ENCODE measurements at places on chromosomes 13 and 19. TPM values are rescaled to one million over a fixed set of nuclear protein-coding genes. Genes with fewer than 3 reads are reported as not detected.

PHF11 gene
- total RNA-seq, result 51.1 TPM

P2RY11 gene
- total RNA-seq, result 4.5 TPM

ZNF578 gene
- total RNA-seq, result 4.7 TPM

LRRC4B gene
- total RNA-seq, result 5.3 TPM

GNG7 gene
- total RNA-seq, result 2.3 TPM

CNMD gene
- total RNA-seq, result not detected

FPR3 gene
- 18.0 TPM for total RNA-seq

MED4 gene
- 13.3 TPM for total RNA-seq

GRCh38 chr19:42942187-42942789 is 5.3 kb upstream of the PSG7 start:
- no peaks in the 10 kb centered on the region for H3K4me1 ChIP-seq
- no peak overlapping the region for H3K27ac ChIP-seq
- H3K4me3 ChIP-seq, result no peak overlapping the region
- DNase-seq, result no peak
- H3K27me3 ChIP-seq, result no peaks in the 10 kb centered on the region

- H3K4me1 ChIP-seq, result no peaks in the 10 kb centered on the region
- no peaks in the 10 kb centered on the region for H3K36me3 ChIP-seq
- no peak overlapping the region for H3K4me3 ChIP-seq
- no peak overlapping the region for H3K27ac ChIP-seq
- no peaks in the 10 kb centered on the region for H3K27me3 ChIP-seq
These were observed 156.5 kb upstream of the SLC10A2 start for GRCh38 chr13:103222683-103223082.

- no peak overlapping the region for H3K27ac ChIP-seq
- no peaks in the 10 kb centered on the region for H3K4me1 ChIP-seq
- no peak overlapping the region for H3K4me3 ChIP-seq
- no peaks in the 10 kb centered on the region for H3K36me3 ChIP-seq
These were observed 289.2 kb downstream of the FGF9 start for GRCh38 chr13:21960108-21960507.

- peaks cover 3% of the 10 kb centered on the region for H3K4me1 ChIP-seq
- H3K27me3 ChIP-seq, result no peaks in the 10 kb centered on the region
- H3K27ac ChIP-seq, result no peak overlapping the region
- no peaks in the 10 kb centered on the region for H3K36me3 ChIP-seq
- H3K4me3 ChIP-seq, result no peak overlapping the region
- peak; percentile 6 for DNase-seq
These were observed 180.9 kb downstream of the PCCA start for GRCh38 chr13:100269837-100270236.

DNA sequence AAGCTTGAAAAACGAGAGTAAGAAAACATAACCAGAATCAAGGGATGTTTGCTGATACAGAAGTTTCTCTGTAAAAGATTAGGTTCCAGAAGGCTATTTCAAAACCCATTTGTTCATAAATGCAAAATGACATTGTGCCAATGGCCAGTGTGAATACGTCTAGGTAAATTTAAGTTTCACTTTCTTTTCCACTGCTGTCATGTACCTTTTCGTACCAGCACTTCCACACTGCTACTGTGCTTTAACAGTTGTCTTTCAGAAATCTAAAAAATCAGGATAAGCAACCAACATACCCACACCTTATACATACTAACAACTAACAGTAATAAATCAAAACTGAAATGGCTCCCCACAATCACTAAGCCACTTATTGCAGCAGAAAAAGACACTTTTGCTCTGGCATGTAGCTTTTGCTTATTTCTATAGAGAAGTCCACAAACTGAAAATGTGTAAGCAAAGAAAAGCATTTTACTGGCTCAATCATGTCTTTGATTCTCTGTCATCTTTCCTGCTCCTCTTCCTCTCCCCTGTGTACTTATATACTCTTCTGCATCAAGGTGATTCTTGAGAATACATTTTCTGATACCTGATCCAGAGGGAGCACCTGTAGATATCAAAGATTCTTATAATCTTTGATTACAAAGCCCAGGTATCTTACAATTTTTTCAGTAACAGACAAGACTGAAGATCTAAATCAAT is 34.3 kb downstream of the ELF1 start:
- no peaks in the 10 kb centered on the region for H3K36me3 ChIP-seq
- no peak for DNase-seq
- peaks cover 60% of the 10 kb centered on the region for H3K4me1 ChIP-seq

GRCh38 chr19:17255150-17255621 is 9.4 kb downstream of the USHBP1 start:
- H3K4me3 ChIP-seq, result no peak overlapping the region
- no peaks in the 10 kb centered on the region for H3K4me1 ChIP-seq
- no peaks in the 10 kb centered on the region for H3K36me3 ChIP-seq
- no peak overlapping the region for H3K27ac ChIP-seq
- no peak for DNase-seq

GRCh38 chr13:71773531-71773930 is 93.5 kb downstream of the DACH1 start:
- H3K4me1 ChIP-seq, result no peaks in the 10 kb centered on the region
- H3K4me3 ChIP-seq, result no peak overlapping the region
- no peaks in the 10 kb centered on the region for H3K36me3 ChIP-seq
- no peaks in the 10 kb centered on the region for H3K27me3 ChIP-seq
- no peak for DNase-seq
- H3K27ac ChIP-seq, result no peak overlapping the region

DNA sequence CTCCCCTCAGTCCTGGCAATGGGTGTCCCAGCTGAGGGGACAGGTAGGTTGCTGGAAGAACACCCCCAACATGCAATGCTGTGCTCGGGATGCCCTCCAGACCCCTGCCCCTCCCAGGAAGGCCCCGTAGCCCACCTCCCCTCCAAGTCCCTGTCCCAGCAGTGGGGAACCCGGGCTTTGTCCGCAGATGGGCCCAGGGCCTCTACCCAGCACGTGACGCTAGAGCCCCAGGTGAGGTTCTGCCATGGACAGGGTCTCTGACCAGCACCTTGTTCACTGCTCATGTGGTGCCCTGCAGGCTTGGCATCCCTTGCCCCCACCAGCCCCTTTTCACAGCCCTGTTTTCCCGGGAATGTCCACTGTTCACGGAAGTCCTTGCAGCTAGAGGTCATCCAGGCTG is 220.0 kb upstream of the SGCG start:
- no peaks in the 10 kb centered on the region for H3K36me3 ChIP-seq
- DNase-seq, result no peak
- H3K4me3 ChIP-seq, result no peak overlapping the region
- H3K27me3 ChIP-seq, result no peaks in the 10 kb centered on the region

- DNase-seq, result no peak
- H3K4me1 ChIP-seq, result no peaks in the 10 kb centered on the region
- no peaks in the 10 kb centered on the region for H3K36me3 ChIP-seq
- H3K27me3 ChIP-seq, result no peaks in the 10 kb centered on the region
These were observed 64.3 kb downstream of the IRS2 start for GRCh38 chr13:109722068-109722467.

GRCh38 chr13:73399347-73400216 is 340.8 kb downstream of the KLF5 start:
- H3K4me3 ChIP-seq, result no peak overlapping the region
- no peak for DNase-seq
- no peak overlapping the region for H3K27ac ChIP-seq

- H3K27me3 ChIP-seq, result no peaks in the 10 kb centered on the region
- no peak overlapping the region for H3K4me3 ChIP-seq
- peaks cover 46% of the 10 kb centered on the region for H3K4me1 ChIP-seq
- H3K36me3 ChIP-seq, result no peaks in the 10 kb centered on the region
These were observed 49.2 kb downstream of the LATS2 start for GRCh38 chr13:21012211-21012610.

- no peak overlapping the region for H3K27ac ChIP-seq
- H3K36me3 ChIP-seq, result no peaks in the 10 kb centered on the region
- no peaks in the 10 kb centered on the region for H3K27me3 ChIP-seq
- DNase-seq, result no peak
- H3K4me1 ChIP-seq, result no peaks in the 10 kb centered on the region
These were observed 30.2 kb downstream of the C19orf81 start for GRCh38 chr19:50679177-50680125.

- no peaks in the 10 kb centered on the region for H3K4me1 ChIP-seq
- H3K27me3 ChIP-seq, result no peaks in the 10 kb centered on the region
- DNase-seq, result no peak
These were observed 18.5 kb upstream of the IGLON5 start for GRCh38 chr19:51292971-51293370.

DNA sequence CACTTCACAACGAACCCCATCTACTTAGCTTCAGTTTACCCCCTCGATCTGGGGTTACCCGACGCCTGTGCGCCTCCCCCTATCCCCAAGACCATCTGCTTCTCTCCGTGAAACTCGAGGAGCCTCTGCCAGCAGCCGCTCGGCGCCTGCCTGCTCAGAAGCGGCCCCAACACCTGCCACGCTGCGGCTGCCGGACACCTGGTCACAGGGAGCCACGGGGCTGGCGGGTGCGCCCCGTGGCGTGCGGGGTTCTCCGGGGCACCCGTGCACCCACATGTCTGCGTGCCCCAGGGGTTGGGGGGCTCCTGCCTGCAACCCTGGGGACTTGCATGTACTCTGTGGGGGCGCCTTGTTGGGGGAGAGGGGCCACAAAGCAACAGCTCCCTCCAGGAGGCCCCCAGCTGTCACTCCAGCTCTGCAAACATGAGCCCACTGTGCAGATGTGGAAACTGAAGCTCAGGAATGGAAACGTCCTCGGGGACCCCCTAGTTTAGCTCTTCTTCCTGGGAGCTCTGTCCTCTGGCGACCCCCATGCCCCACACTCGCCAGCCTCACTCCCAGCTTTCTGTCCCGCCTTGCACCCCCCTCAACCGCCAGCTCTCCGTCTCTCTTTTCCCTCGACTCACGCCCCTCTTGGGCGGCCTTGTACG is 7.0 kb upstream of the SEMA6B start:
- peaks cover 7% of the 10 kb centered on the region for H3K4me1 ChIP-seq
- H3K27me3 ChIP-seq, result no peaks in the 10 kb centered on the region
- no peaks in the 10 kb centered on the region for H3K36me3 ChIP-seq
- no peak overlapping the region for H3K4me3 ChIP-seq
- H3K27ac ChIP-seq, result no peak overlapping the region
- no peak for DNase-seq
